ENCODE measurements at places on chromosomes 12 and 14.

GRCh38 chr12:95385246-95386035 is 88.5 kb upstream of the METAP2 start:
- no peak for DNase-seq

DNA sequence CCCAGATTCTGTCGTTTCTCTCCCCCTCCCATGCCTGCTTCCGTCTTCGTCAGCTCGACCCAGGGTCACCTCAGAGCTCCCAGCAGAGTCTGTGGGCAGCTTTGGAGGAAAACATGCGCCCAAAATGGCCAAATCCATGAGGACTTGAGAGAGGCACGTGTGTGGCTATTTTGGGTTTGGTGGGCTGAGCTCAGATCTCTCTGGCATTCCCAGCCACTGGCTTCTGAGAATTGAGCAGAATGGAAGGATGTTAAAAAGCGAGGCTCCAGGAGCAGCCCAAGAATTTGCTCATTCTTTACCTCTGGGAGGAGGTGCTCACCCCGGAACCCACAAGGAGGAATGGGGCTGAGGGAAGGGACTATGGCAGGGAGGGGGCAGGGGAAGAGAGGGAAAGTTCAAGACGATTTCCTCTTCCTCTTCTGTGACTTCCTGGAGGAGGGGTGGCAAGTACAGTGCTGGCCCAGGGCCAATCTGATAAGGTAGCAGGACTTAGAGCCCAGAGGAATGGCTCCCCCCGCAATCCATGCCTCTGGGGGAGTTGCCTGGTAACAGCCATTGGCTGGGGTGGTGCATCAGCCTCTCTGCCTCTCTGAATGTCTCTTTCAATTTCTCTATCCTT is 20.1 kb downstream of the TSPAN9 start:
- peak; percentile 83 for DNase-seq

DNA sequence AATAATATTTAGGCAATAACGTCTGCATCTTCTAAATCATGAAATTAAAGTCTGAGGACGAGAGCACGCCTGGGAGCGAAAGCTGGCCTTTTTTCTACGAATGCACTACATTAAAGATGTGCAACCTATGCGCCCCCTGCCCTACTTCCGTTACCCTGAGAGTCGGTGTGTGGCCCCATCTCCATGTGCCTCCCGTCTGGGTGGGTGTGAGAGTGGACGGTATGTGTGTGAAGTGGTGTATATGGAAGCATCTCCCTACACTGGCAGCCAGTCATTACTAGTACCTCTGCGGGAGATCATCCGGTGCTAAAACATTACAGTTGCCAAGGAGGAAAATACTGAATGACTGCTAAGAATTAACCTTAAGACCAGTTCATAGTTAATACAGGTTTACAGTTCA is 19.3 kb downstream of the CKB start:
- no peak for DNase-seq

GRCh38 chr12:105334001-105334400 is 3.5 kb downstream of the C12orf75 start:
- DNase-seq = no peak

DNA sequence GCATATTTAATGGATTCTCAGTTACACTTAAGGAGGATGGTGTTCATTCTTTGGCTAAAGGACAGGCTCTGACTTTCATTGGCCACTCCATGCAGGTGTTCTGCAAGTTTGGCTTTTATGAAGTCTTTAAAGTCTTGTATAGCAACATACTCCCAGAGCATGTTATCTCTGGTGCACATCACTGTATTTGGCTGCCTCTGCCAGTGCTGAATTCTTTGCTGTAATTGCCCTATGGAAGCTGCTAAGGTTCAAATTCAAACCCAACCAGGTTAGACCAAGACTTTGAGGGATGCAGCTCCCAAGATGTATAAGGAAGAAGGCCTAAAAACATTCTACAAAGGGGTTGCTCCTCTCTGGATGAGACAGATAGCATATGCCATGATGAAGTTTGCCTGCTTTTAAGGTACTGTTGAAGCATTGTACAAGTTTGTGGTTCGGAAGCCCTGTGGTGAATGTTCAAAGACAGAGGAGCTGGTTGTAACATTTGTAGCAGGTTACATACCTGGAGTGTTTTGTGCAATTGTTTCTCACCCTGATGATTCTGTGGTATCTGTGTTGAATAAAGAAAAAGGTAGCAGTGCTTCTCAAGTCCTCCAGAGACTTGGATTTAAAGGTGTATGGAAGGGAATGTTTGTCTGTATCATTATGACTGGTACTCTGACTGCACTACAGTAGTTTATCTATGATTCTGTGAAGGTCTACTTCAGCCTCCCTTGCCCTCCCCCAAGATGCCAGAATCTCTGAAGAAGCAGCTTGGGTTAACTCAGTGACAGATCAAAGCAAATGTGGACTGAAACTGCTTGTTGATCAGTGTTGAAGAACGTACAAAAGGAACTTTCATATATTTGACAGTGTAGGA is 19.4 kb downstream of the TMEM116 start:
- no peak for DNase-seq

DNA sequence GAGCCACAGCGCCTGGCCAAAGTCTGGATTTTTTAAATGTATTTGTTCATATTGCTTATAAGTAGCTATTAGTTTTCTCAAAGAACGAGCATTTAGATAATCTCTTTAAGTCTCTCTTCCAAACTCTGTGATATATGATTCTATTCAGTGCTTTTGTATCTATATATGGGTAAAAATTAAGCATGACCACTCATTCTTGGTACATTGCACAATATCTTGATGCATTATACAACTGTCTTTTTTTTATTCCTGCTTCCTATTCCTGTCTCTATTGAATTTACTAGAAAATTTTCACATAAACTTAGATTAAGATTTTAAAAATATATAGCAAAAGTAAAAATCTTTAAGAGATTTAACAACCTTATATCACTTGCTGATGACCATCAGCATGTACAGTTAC is 29.1 kb downstream of the SOCS2 start:
- DNase-seq = no peak

GRCh38 chr12:51391283-51392123 is at the start of gene GALNT6:
Gene GALNT6, minus strand, starts transcription at chr12:51391406. Its CDS starts 11,625 bp downstream, at chr12:51379781.
- peak; percentile 90 for DNase-seq
